ENCODE measurements at places on chromosomes 12 and 14.
A peak's percentile ranks its signal among the peaks of the same experiment; 100 is the strongest.

GRCh38 chr12:119578112-119578511 is 15.5 kb upstream of the TMEM233 start:
- DNase-seq: no peak

GRCh38 chr14:31898838-31899528 is 178.1 kb upstream of the ARHGAP5 start:
- DNase-seq: peak; percentile 62

DNA sequence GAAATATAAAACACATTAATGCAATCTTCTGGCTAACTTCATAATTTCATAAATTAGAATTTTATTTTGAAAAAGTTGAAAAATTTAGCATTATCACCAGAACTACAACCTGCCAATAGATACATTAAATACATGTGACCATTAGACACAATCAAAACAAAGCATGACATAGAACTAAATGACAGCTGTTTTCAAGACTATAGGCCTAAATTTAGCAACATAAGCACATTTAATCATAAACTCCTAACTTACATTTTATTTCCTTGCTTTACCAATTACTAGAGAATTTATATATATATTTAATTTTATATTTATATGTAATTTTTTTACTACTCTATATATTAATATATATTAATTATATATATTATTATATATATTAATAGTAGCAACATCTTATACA is 165.4 kb downstream of the CEP128 start:
- DNase-seq: no peak

- peak; percentile 37 for DNase-seq
These were observed 37.2 kb downstream of the CFAP251 start for GRCh38 chr12:121955258-121956237.

- DNase-seq: peak; percentile 90
These were observed 13.2 kb upstream of the KLRF1 start for GRCh38 chr12:9813821-9814798.

DNA sequence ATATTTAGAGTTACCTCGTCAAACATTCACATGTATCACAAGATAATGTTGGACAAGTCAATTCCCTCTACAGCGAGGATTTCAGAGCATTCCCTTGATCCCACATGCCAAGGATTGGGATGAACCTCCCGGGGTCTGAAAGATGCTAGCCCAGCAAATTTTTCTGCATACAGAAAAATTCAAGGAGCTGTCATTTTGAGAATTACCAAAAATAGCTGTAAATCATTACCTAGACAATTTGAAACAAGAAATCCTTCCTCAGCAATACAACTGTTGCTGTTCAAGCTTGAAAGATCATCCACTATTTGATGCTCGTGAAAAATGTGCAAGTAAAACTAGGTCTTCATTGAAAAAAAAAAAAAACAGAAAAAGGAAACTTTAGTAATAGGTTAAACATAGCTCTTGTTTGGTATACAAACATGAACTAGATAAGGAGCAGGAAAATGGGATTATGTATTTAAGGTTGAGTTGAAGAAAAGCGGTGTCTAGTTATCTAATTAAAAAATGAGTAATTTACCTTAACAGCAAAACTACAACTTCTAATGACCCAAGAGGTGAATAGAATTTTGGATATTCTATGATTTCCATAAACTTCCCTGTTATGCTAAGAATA is 73.1 kb downstream of the NTN4 start:
- DNase-seq: no peak

- no peak for DNase-seq
These were observed 7.9 kb downstream of the IFFO1 start for GRCh38 chr12:6547987-6548386.

Data from DMS53 (cell line).